Kasumi-1 (cell line): ENCODE measurements at places on chromosomes 4 and X.

GRCh38 chr4:155974996-155975395, 21.3 kb upstream of the CTSO start:
- no peak for DNase-seq

DNA sequence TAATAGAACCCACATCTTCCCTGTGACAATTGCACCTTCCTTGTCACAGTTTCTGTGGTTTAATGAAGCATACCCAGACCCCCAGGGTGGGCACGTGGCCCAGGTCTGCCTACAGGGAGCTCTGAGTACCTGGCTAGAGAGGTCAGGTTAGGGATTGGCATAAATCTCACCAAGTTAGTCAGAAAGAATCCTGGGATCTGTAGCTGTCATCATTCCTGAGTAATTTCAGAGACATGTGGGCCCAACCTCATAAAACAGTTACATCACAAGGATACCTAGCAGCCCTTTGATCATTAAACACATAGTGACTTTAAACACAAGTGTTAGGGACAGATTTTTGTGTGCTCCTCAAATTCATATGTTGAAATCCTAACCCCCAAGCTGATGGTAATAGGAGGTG, 123.0 kb downstream of the KDR start:
- DNase-seq: no peak

- no peak for DNase-seq
These were observed 148.5 kb downstream of the PPP3CA start for GRCh38 chr4:101198682-101199339.

DNA sequence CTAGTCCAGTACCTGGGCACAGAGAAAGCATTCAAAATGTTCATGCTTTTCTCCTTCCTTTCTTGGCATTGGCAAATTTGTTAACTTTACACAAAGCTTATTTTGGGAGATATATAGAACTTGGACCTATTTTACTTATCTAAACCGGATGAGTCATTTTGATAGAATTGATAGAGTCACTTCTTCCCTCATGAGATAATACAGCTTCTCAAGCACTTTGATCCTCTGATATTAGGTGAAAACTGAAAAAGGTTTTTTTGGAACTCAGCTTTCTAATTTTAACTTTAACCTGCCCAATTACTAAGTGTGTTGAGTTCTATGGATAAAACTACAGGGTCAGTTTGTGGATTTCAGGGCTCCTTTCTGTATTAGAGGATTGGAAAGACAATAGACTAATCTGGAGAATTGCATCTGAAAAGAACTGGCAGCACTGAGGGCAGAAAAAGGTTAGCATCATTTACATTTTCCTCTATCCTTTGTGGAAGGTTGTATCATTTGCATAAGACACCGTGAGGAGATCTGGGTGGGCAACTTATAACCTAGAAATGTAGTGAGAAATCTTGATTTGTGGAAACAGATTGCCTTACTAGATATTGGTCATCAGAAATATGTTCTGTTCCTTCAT, 2.4 kb downstream of the WDR44 start:
- no peak for DNase-seq

DNA sequence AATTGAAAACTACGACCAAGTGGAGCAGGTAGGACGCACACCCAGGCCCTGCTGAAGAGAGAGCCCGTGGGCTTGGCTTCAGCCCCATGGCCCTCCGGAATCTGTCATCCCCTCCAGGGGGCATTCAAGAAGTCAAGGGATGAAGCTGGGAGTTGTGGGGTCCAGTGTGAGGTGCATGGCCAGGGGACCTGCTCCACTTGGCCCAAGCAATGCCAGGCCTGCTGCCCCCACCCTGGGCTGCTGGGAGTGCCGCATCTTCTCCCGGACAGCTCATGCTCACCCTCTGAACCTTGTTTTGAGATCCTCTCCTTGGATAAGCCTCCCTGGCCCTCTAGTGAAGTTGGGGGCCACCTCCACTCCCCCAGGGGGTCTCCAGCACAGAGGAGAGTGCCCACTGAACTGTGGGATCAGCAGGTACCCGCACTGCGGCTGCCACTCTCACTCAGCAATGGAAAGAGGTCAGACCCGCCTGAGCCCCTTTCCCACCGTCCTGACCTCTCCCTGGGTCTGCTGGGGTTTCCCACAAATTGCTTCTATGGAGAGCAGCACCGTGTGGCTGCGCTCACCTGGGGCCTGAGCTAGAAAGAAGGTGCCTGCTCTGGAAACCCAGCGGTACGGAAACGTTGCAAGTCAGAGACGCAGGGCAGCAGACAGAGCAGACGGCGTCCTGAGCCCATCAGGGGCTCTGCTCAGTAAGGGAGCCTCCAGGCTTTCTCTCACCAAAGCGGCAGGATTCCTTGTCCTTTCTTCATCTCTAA, 5.0 kb upstream of the ABLIM2 start:
- DNase-seq: no peak

GRCh38 chr4:88792268-88792781, 94.7 kb upstream of the NAP1L5 start:
- no peak for DNase-seq

DNA sequence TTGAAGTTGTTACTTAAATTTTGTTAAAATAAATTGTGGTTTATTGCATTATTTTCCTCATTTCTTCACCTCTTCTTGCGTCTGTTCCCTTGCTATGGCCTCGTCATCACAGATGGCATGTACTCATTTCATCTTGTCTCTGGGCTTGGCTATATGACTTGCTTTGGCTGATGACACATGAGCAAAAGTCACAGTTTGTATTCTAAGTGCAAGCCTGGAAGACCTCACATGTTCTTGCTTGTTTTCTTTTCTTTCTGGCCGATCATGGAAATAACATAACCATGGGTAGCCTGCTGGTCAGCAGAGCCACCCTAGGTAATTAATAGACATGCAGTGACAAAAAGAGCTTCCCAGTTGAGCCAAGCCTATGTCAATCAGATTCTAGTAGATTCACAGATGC, 527.9 kb downstream of the SPRY1 start:
- DNase-seq: no peak

- peak; percentile 74 for DNase-seq
These were observed 137.5 kb upstream of the ANXA3 start for GRCh38 chr4:78414116-78414515.

DNA sequence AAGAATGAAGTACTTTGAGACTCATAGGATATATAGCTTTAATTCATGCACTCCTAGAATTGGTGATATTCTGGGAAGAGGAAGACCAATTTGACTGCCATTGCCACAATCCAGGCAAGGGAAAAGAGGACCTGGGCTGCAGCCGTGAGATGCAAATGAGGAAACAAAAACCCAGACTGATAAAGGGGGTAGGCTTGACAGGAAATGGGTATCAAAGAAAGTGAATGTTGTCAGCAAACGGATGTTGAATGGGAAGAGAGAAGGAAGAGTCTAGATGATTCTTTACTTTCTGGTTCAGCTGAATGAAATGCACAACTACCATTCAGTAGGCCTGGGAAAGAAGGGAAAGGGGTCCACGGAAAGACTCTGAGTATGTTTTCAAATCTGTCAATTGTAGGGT, 17.1 kb upstream of the ARHGEF6 start:
- peak; percentile 18 for DNase-seq

DNA sequence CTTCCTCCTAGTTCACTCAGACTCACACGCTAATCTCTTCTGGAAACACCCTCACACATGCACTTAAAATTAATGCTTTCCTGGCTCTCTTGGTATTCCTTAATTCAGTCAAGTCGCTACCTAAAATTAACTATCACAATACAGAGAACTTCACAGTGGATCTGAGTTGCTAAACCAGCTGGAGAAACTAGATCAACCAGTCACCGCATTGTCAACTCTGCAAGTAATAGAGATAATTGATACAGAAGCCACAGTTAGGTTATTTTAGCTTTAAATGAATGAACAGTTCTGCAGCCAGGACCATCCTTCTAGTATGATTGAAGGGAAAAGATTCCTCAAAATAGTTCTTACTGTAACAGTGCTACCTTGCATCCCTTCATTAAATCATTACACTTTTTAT, 6.0 kb upstream of the TBC1D9 start:
- no peak for DNase-seq

DNA sequence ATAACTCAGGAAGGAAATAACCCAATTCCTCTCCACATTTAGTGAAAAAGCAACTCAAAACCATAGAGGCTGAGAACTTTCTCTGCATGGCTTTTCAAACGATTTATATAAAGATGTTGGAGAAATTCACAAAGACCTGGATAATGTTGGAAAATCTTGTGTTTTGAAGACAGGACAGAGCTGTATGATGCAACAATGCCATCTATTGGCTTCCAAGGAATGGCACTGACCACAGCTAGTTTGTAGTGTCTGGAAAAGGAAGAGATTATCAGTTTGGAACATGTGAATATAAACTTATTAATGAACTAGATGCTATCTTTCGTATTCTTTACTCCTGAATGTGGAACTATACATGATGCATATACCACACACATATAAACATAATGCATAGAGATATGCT, 503.6 kb downstream of the IL1RAPL1 start:
- DNase-seq: no peak

GRCh38 chr4:62627141-62627540, 1427.0 kb downstream of the ADGRL3 start:
- DNase-seq: no peak

DNA sequence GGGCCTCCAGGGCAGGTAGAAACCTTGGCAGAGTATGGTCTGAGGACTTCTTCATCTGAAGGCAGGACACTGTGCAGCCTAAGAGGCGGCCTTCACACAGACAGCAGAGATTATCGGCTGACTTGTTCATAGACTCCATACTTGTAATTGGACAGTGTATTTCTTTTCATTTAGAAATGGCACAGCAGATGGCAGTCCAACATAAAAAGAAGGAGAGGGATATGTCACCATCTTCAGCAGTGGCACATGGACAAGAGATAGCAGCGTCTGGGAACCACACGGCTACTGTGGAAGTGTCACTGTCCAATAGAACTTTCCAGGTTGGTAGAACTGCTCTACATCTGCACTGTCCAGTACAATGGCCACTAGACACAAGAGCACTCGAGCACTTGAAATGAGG, 21.7 kb upstream of the GEMIN8 start:
- DNase-seq: no peak

- DNase-seq: no peak
These were observed 135.9 kb upstream of the EOLA2 start for GRCh38 chrX:150074175-150074574.

DNA sequence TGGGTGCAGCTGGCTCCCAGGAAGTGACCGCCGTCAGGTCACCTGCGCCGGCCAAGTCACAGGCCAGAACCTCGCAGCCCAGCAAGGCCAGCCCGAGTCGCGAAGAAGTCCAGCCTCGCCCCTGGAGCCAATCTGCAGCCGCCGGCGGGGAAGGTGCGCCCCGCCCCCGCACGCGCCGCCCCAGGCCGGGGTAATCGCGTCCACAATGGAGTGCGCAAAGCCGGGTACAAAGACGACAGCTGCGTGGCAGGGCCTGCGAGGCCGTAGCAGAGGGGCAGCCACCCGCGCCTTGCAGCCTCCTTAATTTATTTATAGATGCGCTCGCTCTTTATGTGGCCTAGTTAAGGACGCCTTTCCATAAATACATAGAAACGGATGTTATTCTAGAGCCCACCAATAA, 139.4 kb upstream of the CPEB2 start:
- no peak for DNase-seq

GRCh38 chrX:53421772-53422085, 725 bp downstream of the SMC1A start:
- DNase-seq: peak; percentile 62

DNA sequence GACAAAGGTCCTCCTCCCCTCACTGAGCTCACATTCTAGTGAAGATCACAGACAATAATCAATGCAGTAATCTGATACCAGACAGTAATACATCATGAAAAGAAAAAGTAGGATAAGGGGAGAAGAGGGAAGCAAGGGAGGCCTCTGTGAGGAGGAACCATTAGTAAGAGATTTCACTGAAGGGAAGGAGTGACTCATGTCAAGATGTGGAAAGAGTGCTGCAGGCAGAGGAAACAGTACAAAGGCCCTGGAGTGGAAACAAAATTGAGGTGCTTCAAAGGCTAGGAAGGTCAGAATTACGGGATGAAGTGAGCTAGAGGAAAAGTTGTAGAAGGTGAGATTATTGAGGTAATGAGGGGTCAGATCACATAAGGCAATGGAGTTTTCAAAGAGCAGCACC, 38.1 kb downstream of the LAMTOR3 start:
- peak; percentile 82 for DNase-seq

DNA sequence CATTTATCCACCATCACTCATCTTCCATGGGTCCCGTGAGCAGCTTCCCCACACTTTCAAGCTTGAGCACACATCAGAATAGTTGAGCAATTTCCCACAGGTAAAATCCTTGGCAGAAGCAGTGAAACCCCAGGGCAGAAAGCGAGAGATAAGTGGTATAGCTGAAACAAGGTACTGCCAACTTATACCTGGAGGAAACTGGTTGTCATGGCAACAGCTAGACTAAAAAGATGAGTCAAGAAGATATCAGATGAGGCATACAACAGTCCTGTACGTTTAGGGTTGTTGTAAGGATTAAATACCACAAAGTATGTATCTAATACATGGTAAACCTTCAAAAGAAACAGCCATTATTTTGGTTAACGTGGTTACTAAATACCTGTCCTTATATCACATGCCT, 66.9 kb upstream of the PHOX2B start:
- DNase-seq: no peak

- DNase-seq: no peak
These were observed 127.9 kb downstream of the SLC39A8 start for GRCh38 chr4:102217345-102217744.

DNA sequence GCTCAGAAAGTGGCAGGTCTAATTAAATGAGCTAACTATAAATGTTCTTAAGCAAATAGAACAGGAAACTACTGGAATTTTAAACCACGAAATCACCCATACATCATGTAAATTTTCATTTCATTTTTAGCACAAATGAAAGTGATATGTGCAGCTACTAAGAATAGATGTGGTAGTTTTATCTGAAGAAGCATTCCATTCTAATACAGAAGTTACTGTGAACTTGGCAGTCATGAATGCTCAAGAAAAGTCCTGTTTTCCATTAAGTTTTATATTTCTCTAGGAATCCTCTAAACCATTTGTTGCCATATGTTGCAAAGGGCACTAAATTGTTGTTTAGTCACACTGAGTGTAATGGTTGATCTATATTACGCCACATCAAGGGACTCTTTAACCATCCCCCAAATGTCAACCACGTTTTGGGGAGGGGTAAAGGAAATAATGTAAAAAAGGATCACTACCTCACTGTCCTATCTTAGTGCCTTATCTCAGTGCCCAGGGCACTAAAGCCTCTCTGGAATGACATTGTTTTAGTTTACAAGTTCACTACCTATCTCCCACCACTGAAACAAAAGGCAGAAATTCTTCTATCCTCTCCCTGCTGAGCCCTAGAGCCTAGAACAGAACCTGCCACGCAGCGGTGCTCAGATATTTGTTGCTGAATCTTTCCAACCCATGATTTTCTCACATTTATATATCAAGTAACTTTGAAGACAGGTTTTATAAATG, 118.0 kb downstream of the SHISA3 start:
- no peak for DNase-seq

DNA sequence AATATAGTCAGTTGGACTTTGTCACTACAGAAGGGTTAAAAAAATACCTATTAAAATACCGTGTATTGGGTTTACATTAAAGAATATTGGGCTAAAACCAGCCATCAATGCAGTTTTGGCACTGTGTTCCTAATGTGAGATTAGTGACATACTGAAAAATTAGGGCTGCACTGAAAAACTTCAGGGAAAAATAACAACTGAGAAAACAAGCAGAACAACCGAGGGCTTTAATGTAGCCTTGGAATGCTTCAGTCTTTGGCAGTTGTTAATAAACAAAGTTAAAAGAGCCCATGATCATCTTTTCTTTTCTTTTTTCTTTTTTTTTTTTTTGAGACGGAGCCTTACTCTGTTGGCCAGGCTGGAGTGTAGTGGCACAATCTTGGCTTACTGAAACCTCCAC, 12.4 kb downstream of the STAG2 start:
- no peak for DNase-seq
